ENCODE measurements at places on chromosomes 16 and 17. TPM values are rescaled to one million over a fixed set of nuclear protein-coding genes. Genes with fewer than 3 reads are reported as not detected.

DNA sequence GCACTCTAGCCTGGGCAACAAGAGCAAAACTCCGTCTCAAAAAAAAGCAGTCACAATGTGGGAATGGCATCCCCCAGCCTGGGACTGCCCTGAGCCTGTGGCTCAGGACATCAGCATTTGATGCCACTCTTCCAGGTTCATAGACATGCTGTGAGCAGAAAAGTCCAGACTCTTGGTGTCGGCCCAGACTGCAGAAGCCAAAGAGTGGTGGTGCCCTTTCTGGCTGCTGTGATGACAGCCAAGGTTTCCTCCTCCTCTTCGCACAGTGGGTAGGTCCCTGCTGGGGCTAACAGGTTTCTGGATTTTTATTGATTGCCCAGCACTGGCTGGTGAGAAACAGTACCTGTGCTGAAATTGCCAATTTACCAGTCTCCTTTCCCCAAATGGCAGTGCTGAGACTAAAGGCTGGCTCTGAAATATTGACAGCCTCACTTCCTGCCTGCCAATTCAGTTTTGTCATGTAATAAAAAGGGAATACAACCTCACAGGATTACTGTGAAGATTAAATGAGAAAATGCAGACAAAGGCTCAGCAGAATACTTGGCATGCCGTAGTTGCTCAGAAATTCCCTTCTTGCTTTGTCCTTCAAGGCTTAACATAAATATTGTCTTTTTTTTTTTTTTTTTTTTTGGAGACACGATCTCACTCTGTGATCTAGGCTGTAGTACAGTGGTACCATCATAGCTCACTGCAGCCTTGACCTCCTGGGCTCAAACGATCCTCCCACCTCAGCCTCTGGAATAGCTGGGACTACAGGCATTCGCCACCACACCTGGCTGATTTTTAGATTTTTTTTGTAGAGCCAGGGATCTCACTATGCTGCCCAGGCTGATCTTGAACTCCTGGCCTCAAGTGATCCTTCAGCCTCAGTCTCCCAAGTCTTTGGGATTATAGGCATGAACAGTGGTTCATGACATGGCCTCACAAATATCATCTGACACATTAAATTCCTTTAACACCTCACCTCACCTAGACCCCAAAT lies 15.5 kb upstream of the UBE2G1 start:
- no peak for DNase-seq

The TBC1D3C gene
- total RNA-seq: not detected

The RHOT2 gene
- total RNA-seq: 141 TPM

DNA sequence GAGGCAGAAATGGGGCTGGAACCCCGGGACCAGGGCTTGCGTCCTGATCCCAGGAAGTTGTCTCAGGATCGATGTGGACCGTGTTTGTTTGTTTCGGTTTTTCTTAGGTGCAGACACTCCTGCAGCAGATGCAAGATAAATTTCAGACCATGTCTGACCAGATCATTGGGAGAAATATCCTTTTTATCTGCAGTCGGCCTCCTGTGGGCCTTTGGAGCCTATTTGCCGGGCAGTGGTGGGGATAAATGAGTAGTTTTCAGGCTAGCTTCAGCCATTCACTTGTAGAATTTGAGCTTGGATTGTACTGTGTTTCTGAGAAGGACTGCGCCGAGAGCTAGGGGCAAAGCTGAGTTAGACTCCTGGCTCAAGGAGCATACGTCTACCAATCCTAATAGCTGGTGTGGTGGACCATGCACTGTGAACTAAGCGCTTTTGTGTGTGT lies 816 bp downstream of the HSBP1 start:
- no peak for DNase-seq

The TRPV3 gene
- 0.13 TPM for total RNA-seq

Measured in activated CD4-positive, alpha-beta memory T cell treated with anti-CD3 and anti-CD28 coated beads, Interleukin-2, amount 10 ng/mL, durations not matched to agents 7 days and 5 days (primary cell).